Esophagus muscularis mucosa (tissue), 4 donors: ENCODE measurements at places on chromosomes 6 and 20. TPM values are rescaled to one million over a fixed set of nuclear protein-coding genes. Genes with fewer than 3 reads are reported as not detected.

FKBP1C gene
- not detected for total RNA-seq

- DNase-seq, result no peak
Measured at GRCh38 chr6:37535759-37536490, 36.2 kb upstream of the CCDC167 start.

- no peak for DNase-seq
Measured at GRCh38 chr6:7899101-7899888, 11.3 kb downstream of the TXNDC5 start.

- DNase-seq, result no peak
Measured at GRCh38 chr20:52958211-52958610, 13.9 kb upstream of the TSHZ2 start.

GRCh38 chr6:116127771-116128493 lies 2.0 kb upstream of the COL10A1 start:
- no peak for DNase-seq

POPDC3 gene
- not detected for total RNA-seq

- DNase-seq, result no peak
Measured at GRCh38 chr20:15561070-15561569, 1012.1 kb downstream of the KIF16B start.

- DNase-seq, result no peak
Measured at GRCh38 chr6:27187231-27188060, 60.1 kb upstream of the PRSS16 start.

BPI gene
- total RNA-seq, result 0.92 TPM

GRCh38 chr6:140956571-140957369 lies 1176.0 kb upstream of the GJE1 start:
- no peak for DNase-seq

- DNase-seq, result no peak
Measured at GRCh38 chr6:78810146-78810545, 57.2 kb upstream of the IRAK1BP1 start.

GRCh38 chr6:47075168-47075567 lies 33.0 kb upstream of the ADGRF1 start:
- DNase-seq, result no peak

GRCh38 chr20:21105429-21106170 lies 558 bp downstream of the LINC00237 start:
- DNase-seq, result no peak

- DNase-seq, result no peak
Measured at GRCh38 chr6:107653861-107654394, 164.0 kb downstream of the SOBP start.

SLC22A7 gene
- total RNA-seq, result not detected

- DNase-seq, result no peak
Measured at GRCh38 chr6:35602133-35602946, 86.4 kb downstream of the FKBP5 start.

ADGRG6 gene
- 7.6 TPM for total RNA-seq

BTNL2 gene
- not detected for total RNA-seq

DDO gene
- 0.66 TPM for total RNA-seq

GRCh38 chr6:5865506-5866031 lies 141.2 kb downstream of the NRN1 start:
- DNase-seq, result no peak

SLC17A4 gene
- total RNA-seq, result not detected

DNA sequence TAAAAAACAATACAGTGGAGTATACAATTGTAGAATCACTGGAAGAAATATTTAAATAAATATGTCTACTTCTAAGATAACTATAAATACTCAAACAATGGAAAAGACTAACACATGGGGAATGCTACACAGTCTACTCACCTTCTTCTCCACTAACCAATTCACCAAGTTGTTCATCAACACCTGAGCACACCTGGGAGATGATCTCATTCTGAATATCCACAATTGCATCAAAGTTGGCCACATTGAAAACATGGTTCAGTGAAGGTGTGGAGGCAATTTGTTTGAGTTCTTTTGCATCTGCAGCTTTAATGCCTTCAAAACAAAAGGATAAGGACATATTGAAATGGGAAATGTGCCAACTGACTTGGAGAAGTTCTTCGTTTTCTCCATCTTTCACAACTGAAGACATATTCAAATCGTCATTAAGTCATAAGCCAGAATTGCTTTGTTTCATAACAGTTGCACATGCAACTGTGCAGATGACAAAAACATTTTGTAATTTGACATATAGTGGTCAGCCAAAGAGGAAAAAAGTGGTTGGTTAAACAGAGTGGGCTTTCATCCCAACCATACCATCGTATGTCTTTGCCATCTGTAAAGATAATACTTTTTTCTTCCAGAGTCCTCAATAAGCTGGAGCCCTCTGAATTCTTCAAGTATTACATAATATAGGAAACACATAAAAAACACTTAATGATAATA lies 17.5 kb downstream of the COL12A1 start:
- DNase-seq, result no peak

DNA sequence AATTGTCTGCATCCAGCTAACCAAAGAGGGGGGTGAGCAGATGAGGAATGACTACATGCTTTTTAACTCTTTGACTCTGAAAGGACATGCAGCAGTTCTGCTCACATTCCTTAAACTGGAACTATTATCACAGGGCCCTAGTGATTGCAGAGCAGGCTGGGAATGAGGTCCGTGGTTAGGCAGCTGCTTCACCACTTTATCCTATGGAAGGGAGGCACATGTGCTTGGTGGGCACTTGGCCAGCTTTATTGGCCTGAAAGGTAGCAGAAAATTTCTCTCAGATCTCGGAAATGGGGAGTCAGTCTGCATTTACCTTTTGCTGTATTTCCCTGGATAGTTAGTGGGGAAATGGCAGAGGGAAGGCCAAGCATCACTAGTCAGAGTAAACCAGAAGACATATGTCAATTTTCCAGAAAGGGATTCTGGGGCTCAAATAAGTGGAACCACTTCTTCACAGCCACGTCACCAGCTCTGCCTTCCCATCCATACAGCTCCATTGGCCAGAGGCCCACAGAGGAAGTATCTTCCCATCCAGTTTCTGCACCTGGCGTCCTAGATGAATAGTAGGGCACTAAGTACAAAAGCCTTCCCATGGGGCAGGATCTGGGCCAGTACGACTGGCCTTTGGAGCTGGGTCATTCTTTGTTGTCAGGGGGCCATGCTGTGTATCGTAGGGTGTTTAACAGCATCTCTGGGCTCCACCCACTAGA lies 444.8 kb downstream of the PTPRT start:
- DNase-seq, result no peak

TRERF1 gene
- 8.6 TPM for total RNA-seq

DNA sequence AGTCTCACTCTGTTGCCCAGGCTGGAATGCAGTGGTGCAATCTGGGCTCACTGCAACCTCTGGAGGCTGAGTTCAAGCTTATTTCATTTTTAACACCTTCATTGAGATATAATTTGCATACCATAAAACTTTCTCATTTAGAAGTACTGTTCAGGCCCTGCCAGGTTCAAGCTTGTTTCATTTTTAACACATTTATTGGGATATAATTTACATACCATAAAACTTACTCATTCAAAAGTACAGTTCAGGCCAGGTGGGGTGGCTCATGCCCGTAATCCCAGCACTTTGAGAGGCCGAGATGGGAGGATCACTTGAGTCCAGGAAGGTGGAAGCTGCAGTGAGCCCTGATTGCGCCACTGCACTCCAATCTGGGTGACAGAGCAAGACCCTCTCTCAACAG lies 5.5 kb downstream of the OR2B6 start:
- no peak for DNase-seq

GRCh38 chr6:70547313-70547712 lies 19.4 kb upstream of the SDHAF4 start:
- no peak for DNase-seq

- DNase-seq, result no peak
Measured at GRCh38 chr6:2763876-2764540, 1.2 kb upstream of the WRNIP1 start.

- no peak for DNase-seq
Measured at GRCh38 chr6:112085286-112086065, 1.8 kb downstream of the TUBE1 start.

ARHGAP40 gene
- total RNA-seq, result not detected

GNAS-AS1 gene
- 0.13 TPM for total RNA-seq

OTOR gene
- not detected for total RNA-seq

DNA sequence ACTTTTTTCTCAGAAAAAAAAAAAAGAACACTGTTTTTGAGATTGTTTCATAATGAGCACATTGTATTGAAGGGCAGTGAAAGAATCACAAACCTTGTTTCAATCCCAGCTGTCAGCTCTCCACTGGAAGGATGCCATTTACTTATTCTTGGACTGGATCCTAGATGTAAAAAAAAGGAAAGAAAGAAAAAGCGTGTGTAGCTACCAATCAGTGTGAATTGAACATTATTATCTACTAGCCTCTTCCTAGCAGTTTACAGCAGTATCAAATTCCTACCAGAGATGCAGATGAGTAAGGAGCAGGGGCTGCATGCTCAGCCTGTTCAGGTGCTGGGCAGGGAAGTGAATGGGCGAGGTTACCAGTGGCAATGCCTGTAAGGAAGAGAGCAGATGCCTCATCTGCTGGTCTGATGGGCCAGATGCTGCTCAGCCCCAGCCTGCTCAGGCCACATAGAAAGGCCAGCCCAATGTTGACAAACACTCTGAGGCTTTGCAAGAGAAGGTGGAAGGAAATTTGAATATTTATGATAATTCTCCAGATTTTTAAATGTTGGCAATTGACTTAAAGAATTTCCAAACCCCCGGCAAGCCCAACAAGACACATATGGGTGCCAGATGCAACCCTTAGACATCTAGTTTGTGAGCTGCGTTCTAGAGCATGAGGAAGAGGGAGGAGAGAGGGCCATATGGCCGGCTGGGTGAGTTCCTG lies 189.5 kb downstream of the IBTK start:
- no peak for DNase-seq

HLA-DRA gene
- 123 TPM for total RNA-seq

C6orf132 gene
- total RNA-seq, result 0.83 TPM

GRCh38 chr6:137970368-137970767 lies 103.3 kb downstream of the TNFAIP3 start:
- no peak for DNase-seq

MAP7 gene
- 2.9 TPM for total RNA-seq

- no peak for DNase-seq
Measured at GRCh38 chr6:148771896-148772554, 25.2 kb downstream of the UST start.

DNA sequence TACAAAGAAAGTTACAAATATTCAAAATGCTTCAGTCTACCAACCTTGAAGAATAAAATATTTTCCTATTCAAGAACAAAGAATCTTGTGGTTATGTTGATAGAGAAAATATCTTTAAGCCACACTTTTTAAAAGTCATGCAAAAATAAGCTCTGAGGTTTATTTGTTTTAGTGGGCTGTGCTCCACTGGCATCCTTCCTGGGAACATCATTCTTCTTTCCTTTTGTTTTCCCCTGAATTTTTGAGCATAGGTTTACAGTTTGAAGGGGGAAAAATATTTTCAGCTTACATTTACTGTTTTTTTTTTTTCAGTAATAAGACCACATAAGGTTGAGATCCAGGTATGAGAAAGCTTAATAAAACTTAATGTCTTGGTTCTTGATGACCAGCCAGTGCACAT lies 72.0 kb upstream of the BACH2 start:
- DNase-seq, result no peak

- no peak for DNase-seq
Measured at GRCh38 chr20:37729909-37730308, 36.1 kb downstream of the CTNNBL1 start.

GRCh38 chr20:23096986-23097520 lies 10.9 kb upstream of the CD93 start:
- DNase-seq, result no peak

ABRACL gene
- total RNA-seq, result 8.0 TPM
